Colonic mucosa (tissue), 4 donors: ENCODE measurements at places on chromosomes 5 and 9. TPM values are rescaled to one million over a fixed set of nuclear protein-coding genes. Genes with fewer than 3 reads are reported as not detected.

GRCh38 chr5:173163219-173163618 is 18.9 kb downstream of the BNIP1 start:
- H3K4me3 ChIP-seq = no peak overlapping the region
- no peaks in the 10 kb centered on the region for H3K36me3 ChIP-seq
- H3K27me3 ChIP-seq = no peaks in the 10 kb centered on the region
- no peak overlapping the region for H3K27ac ChIP-seq
- H3K4me1 ChIP-seq = no peaks in the 10 kb centered on the region

DNA sequence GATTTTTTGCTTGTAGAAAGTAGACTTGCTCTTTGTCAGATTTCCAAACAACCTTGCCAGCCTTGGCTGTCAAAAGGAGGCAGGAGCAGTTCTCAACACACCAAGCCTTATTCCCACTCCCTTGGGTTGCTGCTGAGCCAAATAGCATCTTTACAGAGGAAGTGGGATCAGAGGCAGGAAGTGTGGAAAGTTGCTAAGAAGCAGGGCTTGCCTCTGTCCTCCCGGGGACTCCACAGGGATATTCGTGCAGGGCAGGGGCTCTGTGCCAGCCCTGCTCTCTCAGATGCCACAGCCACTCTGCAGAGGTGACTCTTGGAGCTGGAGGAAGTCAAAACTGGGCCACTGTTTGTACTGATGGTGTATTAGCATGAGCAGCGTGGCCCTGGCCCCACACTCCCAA is 24.3 kb downstream of the PTPDC1 start:
- DNase-seq = no peak
- H3K4me1 ChIP-seq = no peaks in the 10 kb centered on the region
- no peak overlapping the region for H3K27ac ChIP-seq
- H3K36me3 ChIP-seq = no peaks in the 10 kb centered on the region
- no peak overlapping the region for H3K4me3 ChIP-seq

DNA sequence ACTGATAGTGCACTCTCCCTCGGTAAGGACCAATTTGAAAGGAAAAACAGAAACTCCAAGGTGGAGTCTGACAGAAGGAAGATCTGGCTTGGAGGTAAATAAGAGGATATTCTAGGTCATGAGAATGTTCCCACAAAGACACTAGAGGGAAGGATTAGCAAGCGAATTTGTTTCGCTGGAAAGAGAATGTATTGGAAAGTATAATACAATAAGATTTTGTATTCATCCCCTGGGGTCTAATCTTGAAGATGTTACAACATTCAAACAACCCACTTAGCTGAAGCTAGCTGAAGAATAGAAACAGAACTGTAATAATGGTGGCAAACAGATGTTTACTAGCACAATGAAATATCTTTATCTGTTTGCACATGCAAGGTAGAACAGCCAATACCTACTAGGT is 158.7 kb downstream of the GNAQ start:
- H3K27ac ChIP-seq = no peak overlapping the region
- peaks cover 21% of the 10 kb centered on the region for H3K4me1 ChIP-seq
- H3K27me3 ChIP-seq = no peaks in the 10 kb centered on the region
- DNase-seq = no peak
- no peak overlapping the region for H3K4me3 ChIP-seq

- H3K4me1 ChIP-seq = no peaks in the 10 kb centered on the region
- no peak for DNase-seq
- no peaks in the 10 kb centered on the region for H3K36me3 ChIP-seq
- H3K27me3 ChIP-seq = peaks cover 5% of the 10 kb centered on the region
- H3K27ac ChIP-seq = no peak overlapping the region
These were observed 514.7 kb downstream of the DIRAS2 start for GRCh38 chr9:90127923-90128322.

DNA sequence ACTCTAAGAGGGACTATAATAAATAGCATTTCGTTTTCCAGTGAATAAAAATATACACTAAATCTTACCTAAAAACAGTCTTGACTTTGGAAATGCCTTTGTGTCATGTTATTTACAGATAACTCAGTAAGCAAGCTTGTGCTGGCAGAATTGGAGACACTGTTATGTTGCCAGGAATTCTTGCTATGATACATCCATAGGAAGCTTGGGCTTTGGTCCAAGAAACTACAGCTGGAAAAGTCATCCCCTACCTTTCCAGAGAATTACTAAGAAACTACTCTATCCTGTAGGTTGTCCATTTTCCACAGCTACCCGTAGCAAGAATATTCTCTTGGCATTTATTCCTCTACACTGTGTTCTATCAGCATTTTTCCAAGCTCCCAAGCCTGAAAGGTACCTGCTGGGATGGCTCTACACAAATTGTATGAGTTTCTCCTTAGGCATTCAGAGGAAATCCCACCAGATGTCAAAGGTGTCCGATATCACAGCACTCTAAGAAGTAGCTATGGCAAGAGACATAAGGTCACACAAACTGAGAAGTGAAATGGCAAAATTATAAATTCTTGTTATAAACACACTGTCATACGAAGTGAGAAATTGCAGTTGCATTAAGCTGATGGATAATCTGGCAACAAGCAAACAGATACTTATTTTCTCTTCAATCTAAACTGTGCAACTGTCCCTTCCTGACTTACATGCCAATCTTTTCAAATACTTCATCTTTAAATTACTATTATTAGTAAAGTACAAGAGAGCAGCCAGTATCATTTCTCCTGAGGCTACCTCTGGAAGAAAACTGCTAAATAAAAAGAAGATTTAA is 68.5 kb downstream of the MCTP1 start:
- H3K36me3 ChIP-seq = no peaks in the 10 kb centered on the region
- no peak overlapping the region for H3K27ac ChIP-seq
- H3K4me1 ChIP-seq = no peaks in the 10 kb centered on the region
- H3K27me3 ChIP-seq = no peaks in the 10 kb centered on the region

DNA sequence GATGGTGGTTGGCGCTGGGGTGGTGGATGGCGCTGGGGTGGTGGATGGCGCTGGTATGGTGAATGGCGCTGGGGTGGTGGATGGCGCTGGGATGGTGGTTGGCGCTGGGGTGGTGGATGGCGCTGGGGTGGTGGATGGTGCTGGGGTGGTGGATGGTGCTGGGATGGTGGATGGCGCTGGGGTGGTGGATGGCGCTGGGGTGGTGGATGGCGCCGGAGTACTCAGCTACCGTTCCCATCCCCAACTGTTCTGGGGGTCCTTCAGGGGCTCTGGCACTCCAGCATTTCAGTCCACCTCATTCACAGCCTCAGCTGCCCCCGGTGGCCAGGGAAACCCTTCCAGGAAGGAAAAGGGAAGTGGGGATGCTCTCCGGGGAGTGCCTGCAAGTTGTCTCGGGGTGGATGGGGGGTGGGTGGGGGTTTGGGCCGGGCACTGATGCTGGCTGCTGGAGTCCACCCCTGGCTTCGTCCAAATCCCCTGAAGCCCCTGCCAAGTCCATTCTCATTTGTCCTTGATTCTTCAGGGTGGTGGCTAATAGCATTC is 147.3 kb upstream of the COL5A1 start:
- no peak for DNase-seq
- H3K4me1 ChIP-seq = no peaks in the 10 kb centered on the region
- no peak overlapping the region for H3K4me3 ChIP-seq

- peaks cover 7% of the 10 kb centered on the region for H3K4me1 ChIP-seq
- no peaks in the 10 kb centered on the region for H3K36me3 ChIP-seq
- DNase-seq = peak; percentile 30
- H3K27ac ChIP-seq = no peak overlapping the region
- no peak overlapping the region for H3K4me3 ChIP-seq
These were observed 330.1 kb downstream of the ADAMTS6 start for GRCh38 chr5:65151614-65152013.

DNA sequence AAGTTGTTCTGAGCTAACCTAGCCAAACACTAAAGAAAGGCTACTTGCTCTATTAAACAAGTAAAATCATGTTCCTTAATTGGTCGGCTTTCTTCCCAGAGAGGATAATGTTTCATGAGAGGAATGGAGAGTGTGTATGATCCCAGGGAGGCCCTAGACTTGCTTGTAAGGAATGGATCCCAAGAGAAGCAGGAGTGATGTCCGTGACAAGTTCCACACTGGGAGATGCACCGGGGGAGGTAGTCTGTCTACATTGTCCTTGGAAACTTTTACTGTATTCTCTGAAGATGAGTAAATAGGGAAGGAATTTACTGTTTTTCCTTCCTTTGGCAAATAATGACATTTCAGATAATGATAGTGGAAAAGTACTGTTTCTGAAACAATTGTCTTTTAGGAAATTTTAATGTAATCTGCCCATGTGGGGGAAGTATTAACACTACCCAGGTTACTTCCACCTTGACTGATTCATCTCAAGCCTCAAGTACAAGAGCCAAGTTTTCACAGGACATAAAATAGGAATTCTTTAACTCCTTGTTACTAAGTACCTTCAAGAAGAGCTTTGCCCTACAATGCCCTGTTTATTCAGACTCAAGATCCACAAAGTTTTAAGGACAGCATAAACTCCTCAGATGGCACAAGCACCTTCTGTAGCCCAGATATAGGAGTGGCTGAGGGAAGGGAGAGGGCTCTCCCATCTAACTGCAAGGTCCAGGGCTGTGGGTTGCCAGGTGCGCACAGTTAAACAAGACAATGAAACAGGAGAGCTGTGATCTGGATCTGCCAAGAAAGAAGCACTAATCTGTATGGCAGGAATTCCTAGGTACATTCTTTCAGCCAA is 152.1 kb downstream of the GNA14 start:
- H3K36me3 ChIP-seq = no peaks in the 10 kb centered on the region
- H3K4me3 ChIP-seq = no peak overlapping the region
- no peak overlapping the region for H3K27ac ChIP-seq
- DNase-seq = no peak
- no peaks in the 10 kb centered on the region for H3K4me1 ChIP-seq
- H3K27me3 ChIP-seq = no peaks in the 10 kb centered on the region

GRCh38 chr5:175866377-175866907 is 4.9 kb upstream of the CPLX2 start:
- H3K4me3 ChIP-seq = no peak overlapping the region
- no peaks in the 10 kb centered on the region for H3K27me3 ChIP-seq
- no peaks in the 10 kb centered on the region for H3K4me1 ChIP-seq
- DNase-seq = no peak
- H3K27ac ChIP-seq = no peak overlapping the region

DNA sequence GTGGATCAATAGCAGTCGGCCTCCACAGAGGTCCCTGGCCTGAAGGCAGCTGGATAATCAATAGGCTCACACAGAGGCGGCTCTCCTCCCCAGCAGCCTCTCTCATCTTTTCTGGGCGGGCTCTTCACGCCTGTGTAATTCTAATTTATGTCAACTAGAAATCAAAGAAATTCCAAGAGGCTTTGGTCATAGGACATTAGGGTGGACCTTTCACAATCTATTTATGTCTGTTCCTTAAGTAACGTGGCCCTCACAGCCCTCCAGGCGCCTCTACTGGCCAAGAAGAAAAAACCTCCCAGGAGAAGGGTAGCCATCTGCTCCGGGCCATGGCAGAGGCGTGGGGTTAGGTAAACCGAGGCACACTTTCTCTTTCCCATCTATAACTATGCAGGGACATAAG is 205.1 kb upstream of the EFNA5 start:
- no peaks in the 10 kb centered on the region for H3K36me3 ChIP-seq
- no peak for DNase-seq
- no peaks in the 10 kb centered on the region for H3K27me3 ChIP-seq
- H3K27ac ChIP-seq = no peak overlapping the region
- no peak overlapping the region for H3K4me3 ChIP-seq

GRCh38 chr5:153088538-153088937 is 401.9 kb upstream of the GRIA1 start:
- no peaks in the 10 kb centered on the region for H3K36me3 ChIP-seq
- no peak overlapping the region for H3K4me3 ChIP-seq
- H3K27me3 ChIP-seq = no peaks in the 10 kb centered on the region
- no peak for DNase-seq

GRCh38 chr5:145775893-145776444 is 59.2 kb downstream of the PRELID2 start:
- no peaks in the 10 kb centered on the region for H3K27me3 ChIP-seq
- no peaks in the 10 kb centered on the region for H3K4me1 ChIP-seq
- H3K4me3 ChIP-seq = no peak overlapping the region
- no peaks in the 10 kb centered on the region for H3K36me3 ChIP-seq

DNA sequence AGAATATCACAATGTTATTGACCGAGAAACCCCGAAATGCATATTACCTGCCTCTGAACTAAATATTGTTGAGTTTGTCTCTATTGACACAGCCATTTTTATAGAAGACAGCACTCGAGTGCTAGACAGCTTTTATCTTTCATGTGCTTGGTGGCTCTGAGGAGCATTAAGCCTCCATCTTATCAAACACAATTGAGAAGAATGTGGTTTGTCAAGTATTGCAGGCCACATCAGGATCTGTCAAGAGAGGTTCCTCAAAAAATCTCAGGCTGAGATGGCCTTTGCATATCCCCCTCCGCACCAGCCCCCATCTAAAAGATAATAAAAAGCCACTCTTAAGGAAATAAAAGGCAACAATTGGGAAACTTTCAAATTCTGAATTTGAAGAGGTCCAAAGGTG is 284.8 kb downstream of the DENND1A start:
- H3K36me3 ChIP-seq = no peaks in the 10 kb centered on the region
- H3K27ac ChIP-seq = no peak overlapping the region

DNA sequence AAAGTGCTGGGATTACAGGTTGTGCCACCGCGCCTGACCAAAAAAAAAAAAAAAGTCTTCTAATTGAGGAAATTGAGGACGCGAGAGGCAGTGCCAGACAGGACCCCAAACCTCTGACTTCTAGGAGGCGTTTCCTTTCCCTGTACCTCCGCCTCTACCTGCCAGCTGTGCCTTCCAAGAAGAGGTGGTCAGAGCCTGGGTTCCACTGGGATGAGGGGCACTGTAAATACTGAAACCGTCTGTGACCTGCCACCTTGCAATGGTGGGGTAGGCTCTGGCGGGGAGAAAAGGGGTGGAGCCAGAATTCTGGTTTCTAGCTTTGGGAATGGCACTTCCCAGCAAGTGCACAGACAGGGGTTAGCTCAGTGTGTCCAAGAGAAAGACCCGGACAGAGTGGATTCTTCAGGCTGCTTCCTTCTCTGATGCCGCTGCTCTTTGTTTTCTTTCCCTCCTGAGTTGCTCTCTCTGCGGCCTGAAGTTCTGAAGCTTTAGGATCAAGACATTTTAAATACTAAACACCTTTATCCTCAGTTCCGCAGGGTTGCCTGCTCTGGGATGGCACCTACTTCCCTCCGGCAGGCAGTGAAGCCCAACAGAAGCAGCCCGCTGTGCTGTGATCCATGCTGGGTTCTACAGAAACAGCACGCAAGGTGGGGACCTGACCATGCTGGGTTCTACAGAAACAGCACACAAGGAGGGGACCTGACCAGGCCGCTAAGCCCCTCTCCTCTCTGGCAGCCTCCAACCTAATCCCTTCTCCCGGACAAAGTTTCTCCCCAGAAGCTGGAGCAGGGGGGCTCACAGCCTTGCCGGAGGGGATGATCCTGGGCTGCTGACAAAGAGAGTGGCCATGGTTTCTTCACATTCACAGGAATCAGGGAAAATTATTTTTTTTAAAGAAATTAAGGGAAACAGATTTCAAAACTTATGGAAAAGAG is 65.2 kb downstream of the OTULIN start:
- H3K27me3 ChIP-seq = no peaks in the 10 kb centered on the region
- no peaks in the 10 kb centered on the region for H3K4me1 ChIP-seq
- H3K4me3 ChIP-seq = no peak overlapping the region
- no peak for DNase-seq

- H3K36me3 ChIP-seq = no peaks in the 10 kb centered on the region
- no peak overlapping the region for H3K4me3 ChIP-seq
- no peak for DNase-seq
- H3K27me3 ChIP-seq = no peaks in the 10 kb centered on the region
These were observed 30.4 kb downstream of the GABBR2 start for GRCh38 chr9:98678244-98678842.

- no peak overlapping the region for H3K4me3 ChIP-seq
- no peak overlapping the region for H3K27ac ChIP-seq
- H3K36me3 ChIP-seq = no peaks in the 10 kb centered on the region
- DNase-seq = no peak
- no peaks in the 10 kb centered on the region for H3K4me1 ChIP-seq
These were observed 44.5 kb upstream of the CDH6 start for GRCh38 chr5:31148959-31149475.

Gene SPATA31D4
- total RNA-seq = not detected

Gene PCDHB2
- 0.40 TPM for total RNA-seq

Gene NME5
- total RNA-seq = not detected

Gene ADCY2
- total RNA-seq = 0.67 TPM

Gene IL3
- total RNA-seq = not detected

Gene TMC1
- total RNA-seq = 0.29 TPM
